Stimulated activated CD4-positive, alpha-beta T cell treated with anti-CD3 and anti-CD28 coated beads, TNF-alpha, amount 100 ng/mL, for 48 hours (primary cell): ENCODE measurements at places on chromosomes 1 and 21.

- DNase-seq: no peak
These were observed 646 bp downstream of the DNAJB4 start for GRCh38 chr1:78005448-78005722.

DNA sequence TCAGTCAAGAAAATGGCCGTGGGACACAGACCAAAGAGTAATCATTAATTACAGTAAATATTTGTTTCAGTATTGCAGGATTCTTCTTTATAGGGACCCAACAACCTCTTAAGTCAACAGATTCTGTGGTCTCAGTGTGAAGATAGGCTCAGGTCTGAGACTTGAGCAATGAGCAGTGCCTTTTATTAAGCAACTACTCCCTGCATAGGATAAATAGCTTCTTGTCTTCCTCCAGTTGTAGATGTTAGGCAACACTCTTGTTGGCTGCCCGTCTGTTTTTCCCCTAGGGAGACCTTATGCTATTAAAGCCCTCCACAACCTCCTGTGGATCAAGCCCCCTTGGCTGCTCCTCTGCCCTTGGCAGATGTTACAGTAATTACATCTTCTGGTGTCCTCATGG, 1.8 kb upstream of the OMA1 start:
- no peak for DNase-seq

DNA sequence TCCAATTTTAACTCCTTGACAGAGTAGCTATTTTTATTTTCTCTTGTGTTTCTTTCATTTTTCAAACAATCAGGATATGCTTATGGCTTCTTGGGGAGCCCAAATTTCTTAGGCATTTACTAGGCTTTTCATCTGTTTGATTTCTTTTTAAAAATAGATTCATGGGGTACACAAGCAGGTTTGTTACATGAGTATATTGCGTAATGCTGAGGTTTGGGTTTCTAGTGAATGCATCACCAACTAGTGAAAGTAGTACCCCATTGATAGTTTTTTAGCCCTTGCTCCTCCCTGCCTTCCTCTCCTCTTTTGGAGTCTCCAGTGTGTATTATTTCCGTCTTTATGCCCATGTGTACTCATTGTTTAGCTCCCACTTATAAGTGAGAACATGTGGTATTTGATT, 190.7 kb downstream of the CENPF start:
- no peak for DNase-seq

GRCh38 chr1:227758366-227758765, 23.1 kb downstream of the SNAP47 start:
- no peak for DNase-seq

- DNase-seq: no peak
These were observed 30.1 kb downstream of the LDLRAD1 start for GRCh38 chr1:53987880-53988279.

GRCh38 chr21:46159841-46160656, 4.7 kb upstream of the FTCD start:
- DNase-seq: no peak

DNA sequence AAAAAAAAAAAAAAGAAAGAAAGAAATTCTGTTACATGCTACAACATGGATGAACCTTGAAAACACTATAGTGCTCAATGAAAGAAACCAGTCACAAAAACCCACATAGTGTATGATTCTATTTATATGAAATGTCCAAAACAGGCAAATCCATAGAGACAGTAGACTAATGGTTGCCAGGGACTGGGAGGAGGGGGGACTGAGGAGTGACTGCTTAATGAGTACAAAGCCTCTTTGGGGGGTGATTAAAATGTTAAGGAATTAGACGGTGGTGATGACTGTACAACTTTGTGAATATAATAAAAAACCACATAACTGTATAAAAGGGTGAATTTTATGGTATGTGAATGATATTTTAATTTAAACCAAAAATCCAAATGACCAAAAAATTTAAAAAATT, 116.0 kb upstream of the GUCA2B start:
- DNase-seq: no peak
